NCI-H1417 treated with DMSO at 0.1 percent for 48 hours (cell line): ENCODE measurements at places on chromosomes 4 and X.

DNA sequence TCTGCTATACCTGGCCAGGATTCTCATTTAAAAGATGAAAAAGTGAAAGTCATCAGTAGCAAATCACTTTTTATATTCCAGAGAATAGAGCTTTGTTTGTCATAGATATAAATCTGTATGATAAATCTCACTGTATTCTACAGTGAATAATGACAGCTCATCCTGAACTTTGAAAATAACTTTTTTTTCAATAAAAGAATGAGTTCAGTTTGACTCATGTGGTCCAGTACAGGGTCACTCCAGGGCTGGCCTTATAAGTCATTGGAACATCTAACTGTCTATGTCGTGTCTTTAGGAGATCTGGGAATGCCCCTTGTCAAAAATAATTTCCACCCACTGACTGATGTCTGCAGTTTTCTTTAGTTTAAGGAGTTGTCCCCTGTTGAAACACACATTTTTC lies 18.5 kb upstream of the CXCL8 start:
- no peak for DNase-seq

DNA sequence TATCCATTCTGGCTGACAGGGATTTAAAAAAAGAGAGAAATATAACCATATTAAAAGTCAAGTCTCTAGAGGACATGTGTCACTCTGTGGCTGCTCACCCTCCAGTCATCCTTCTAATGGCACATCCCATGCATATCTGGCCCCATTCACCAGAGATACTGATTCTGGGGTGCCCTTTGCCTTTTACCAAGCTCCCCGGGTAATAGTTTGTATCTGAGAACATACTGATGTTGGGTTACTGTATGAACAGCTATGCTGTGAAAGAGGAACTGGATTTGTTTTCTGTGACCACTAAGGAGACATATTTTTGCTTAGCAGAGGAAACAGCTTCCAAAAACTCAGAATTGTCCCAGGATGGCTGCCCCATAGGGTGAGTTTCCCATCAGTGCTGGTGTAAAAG lies 56.0 kb downstream of the SAT1 start:
- no peak for DNase-seq

GRCh38 chrX:106378616-106379015 lies 210.5 kb downstream of the PWWP3B start:
- no peak for DNase-seq

GRCh38 chr4:5526080-5526846 lies 182.1 kb downstream of the EVC2 start:
- no peak for DNase-seq

- DNase-seq: no peak
Measured at GRCh38 chrX:41127477-41128192, 42.4 kb downstream of the USP9X start.

GRCh38 chrX:153511784-153512500 lies 5.5 kb upstream of the ATP2B3 start:
- DNase-seq: no peak

DNA sequence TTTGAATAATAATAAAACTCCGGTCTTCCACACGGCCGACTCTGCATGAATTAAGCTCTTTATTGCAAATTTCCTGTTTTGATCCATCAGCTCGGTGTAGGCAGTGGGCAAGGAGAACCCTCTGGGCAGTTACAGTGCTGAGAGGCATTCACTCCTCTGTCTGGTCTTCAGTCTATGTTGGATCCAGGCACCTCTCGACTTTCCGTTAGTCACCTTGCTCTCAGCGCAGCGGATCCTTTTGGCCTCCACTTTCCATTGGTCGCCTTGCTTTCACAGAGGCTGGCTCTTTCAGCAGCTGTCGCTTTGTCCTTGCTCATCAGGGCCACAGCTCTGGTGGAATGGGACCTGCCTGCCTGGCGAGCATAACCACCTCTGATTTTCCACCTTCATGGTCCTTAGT lies 52.9 kb downstream of the TRMT44 start:
- no peak for DNase-seq

GRCh38 chrX:40933132-40933705 lies 152.0 kb upstream of the USP9X start:
- DNase-seq: no peak

GRCh38 chr4:7156761-7157488 lies 35.4 kb upstream of the SORCS2 start:
- no peak for DNase-seq

DNA sequence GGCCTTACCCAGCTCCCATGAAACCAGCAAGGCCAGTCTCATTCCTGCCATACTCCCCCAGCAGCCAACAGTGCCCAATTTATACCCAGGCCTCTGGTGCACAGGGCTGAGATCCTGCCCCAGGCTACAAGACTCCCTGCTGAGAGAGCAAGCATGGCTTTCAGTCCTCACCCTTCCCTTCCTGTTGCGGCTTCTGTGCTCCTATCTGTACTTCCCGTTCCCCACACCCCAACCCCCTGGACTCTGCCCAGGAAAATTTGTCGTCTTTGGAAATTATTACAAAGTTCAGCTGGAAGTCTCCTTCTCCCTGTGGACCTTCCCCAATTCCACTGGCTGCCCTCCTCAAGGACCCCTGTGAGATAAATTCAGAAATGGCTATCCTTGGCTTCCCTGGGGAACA lies 84.1 kb upstream of the GK2 start:
- DNase-seq: no peak

GRCh38 chrX:40207626-40208025 lies 109.9 kb upstream of the BCOR start:
- DNase-seq: no peak

DNA sequence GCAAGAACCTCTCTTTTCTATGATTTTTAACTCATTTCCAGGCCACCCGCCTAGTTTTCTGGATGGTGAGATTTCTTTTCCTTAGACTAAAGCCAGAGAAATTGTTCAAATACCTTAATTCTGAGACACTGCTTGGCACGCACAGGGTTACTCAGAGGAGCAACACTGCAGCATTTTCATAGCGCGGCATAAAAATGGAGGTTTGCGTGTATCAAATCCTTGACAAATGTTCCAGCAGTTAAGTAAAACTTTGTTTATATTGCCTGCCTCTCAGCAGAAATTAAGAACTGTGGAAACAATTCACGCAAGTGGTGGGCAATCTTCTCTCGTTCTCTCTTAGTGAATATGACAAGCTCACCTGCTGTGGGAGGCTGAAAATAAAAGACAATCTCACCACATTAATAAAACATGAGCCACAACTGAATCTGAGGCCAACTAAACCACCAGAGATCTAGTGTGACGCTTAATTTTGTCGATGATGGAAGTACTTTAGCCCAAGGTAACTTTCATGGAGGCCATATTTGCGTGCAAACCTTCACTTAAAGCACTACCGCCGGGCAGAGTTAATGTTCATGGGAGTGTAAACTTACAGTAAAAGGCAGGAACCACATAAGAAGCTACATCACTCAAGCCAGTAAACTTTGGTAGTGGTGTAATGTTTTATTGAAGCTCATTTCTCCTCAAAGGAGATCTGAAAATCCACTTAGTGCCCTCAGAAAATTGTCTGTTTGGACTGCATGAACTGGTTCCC lies 894.8 kb upstream of the EPHA5 start:
- DNase-seq: no peak

- no peak for DNase-seq
Measured at GRCh38 chrX:54415534-54416350, 24.5 kb upstream of the TSR2 start.

GRCh38 chr4:122038896-122039295 lies 87.0 kb upstream of the TRPC3 start:
- no peak for DNase-seq

DNA sequence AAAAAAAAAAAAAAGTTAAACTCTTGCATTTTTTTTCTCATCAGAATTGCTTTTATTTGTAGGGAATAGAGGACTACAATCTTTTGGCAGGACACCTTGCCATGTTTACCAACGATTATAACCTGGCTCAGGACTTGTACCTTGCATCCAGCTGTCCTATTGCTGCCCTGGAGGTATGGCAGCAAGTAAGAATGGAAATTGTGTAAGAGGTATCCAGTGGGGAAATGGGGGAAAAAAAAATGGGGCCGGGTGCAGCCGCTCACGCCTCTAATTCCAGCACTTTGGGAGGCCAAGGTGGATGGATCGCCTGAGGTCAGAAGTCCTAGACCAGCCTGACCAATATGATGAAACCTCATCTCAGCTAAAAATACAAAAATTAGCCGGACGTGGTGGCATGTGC lies 49.8 kb downstream of the WDR19 start:
- DNase-seq: no peak

GRCh38 chr4:140742838-140743193 lies 13.4 kb downstream of the TBC1D9 start:
- DNase-seq: no peak

- no peak for DNase-seq
Measured at GRCh38 chrX:9466124-9466495, 1.3 kb downstream of the TBL1X start.

- no peak for DNase-seq
Measured at GRCh38 chrX:13159886-13160285, 115.5 kb upstream of the FAM9C start.

GRCh38 chrX:118682258-118683014 lies 45.0 kb upstream of the IL13RA1 start:
- DNase-seq: no peak

DNA sequence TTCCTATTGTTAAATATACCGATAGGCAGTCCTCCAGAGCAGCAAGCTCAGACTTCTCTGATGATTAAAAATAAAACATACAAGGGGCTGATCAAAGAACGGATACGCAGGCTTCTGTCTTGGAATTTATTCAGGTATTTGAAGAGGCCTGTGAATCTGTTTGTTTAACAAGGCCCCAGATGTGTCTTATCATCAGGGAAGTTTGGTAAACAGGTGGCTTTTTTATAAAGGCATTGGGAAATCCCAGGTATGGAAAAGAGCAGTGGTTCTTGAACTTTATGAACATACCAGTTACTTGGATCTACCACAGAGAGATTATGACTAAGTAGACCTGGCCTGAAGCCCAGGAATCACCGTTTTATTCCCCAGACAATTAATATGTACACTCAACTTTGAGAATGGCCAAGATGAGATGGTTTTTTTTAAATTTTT lies 47.9 kb downstream of the SOWAHB start:
- no peak for DNase-seq

- DNase-seq: no peak
Measured at GRCh38 chr4:119508281-119508680, 120.3 kb downstream of the PDE5A start.

- DNase-seq: no peak
Measured at GRCh38 chr4:119735165-119735651, 106.6 kb upstream of the PDE5A start.

- DNase-seq: no peak
Measured at GRCh38 chr4:164087733-164088132, 593.2 kb downstream of the TMA16 start.

DNA sequence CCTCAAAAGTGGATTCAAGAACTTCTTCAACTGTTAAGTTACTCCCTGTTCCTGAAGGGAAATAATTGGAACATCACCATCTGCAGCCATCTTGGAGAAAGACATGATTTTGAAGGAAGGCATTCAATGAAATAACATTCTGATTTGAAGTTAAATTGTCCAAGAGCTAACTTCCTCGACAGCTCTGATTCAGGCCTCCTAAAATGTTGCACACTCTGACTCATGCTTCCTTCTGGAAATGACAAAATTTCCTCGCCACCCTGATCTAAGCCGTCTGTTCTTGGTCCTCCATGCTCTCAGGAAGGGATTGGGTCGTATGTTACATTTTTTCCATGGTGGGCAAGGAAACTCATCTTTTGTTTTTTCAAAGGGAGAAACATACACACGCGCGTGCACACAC lies 496.9 kb upstream of the DIPK2B start:
- no peak for DNase-seq

- no peak for DNase-seq
Measured at GRCh38 chrX:150919401-150919800, 20.9 kb upstream of the CD99L2 start.

- DNase-seq: no peak
Measured at GRCh38 chr4:111362941-111363361, 740.1 kb upstream of the PITX2 start.

DNA sequence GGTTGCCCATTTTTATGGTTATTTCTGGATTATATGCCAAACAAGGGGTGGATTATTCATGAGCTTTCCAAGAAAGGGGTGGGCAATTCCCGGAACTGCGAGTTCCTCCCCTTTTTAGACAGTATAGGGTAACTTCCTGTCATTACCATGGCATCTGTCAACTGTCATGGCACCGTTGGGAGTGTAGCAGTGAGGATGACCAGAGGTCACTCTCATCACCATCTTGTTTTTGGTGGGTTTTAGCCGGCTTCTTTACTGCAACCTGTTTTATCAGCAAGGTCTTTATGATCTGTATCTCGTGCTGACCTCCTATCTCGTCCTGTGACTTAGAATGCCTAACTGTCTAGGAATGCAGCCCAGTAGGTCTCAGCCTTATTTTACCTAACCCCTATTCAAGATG lies 57.6 kb downstream of the SH3KBP1 start:
- DNase-seq: no peak

- peak; percentile 77 for DNase-seq
Measured at GRCh38 chr4:139817657-139818452, 152.2 kb downstream of the MGST2 start.

DNA sequence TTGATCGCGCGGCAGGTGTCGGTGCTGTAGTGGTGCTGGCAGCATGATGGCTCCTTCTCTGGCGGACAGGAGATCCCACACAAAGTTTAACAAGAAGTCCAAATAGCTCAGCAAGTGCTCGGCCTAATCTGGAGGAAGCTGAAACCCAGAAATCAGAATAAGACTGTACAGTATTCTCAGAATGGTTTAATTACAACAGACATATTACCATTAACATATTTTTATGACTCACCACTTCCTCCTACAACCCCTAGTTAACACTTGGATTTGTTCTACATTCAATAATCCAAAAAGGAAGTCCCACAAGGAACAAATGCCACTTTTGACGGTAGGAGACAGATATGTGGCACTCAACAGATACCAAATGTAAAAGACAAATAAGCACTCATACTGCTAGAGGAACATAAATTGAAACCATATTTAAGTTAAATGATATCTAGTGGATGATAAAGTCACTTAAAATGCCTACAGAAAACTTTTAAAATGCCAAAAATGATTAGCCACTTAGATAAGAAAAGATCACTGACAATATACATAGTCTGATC lies 91.2 kb downstream of the HUWE1 start:
- no peak for DNase-seq

GRCh38 chr4:153131596-153131995 lies 72.6 kb upstream of the TRIM2 start:
- DNase-seq: no peak

GRCh38 chr4:88035292-88035691 lies 27.9 kb downstream of the PKD2 start:
- DNase-seq: no peak

DNA sequence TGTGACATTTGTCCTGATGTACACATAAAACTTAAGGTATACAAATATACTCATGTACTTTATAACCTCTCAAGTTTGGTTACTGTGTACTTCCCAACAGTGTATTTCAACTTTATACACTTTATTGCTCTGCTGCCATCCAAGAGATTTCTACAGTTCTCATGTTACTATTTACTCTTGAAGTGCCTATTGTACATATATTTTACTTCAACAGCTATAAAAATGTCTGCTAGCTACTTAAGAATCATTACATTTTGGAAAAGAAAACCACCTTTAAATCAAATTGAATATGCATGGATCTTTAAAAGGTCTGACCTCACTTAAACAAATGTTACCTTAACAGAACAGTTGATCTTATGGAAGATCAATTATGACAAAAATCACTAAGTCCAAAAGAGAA lies 1056.4 kb downstream of the ADGRL3 start:
- no peak for DNase-seq
